ENCODE measurements at places on chromosomes 6 and 20.

DNA sequence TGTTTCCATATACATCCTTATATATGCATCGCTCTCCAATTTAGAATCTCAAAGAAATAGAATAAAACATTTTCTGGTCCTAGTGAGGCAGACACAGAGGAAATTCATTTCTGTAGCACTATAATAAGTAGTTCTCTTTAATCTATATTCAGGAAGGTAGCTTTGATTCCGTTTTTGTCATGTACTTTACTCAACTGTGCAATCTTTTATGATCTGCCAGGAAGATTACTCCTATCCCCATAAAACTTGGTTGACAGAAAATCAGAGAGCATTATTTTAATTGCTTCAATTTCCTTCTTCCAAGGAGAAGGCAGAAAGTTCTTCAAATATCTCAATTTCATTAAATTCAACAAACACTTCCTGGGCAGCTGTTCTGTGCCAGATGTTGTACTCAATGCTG is 10.6 kb upstream of the CLIC5 start:
- DNase-seq: no peak

DNA sequence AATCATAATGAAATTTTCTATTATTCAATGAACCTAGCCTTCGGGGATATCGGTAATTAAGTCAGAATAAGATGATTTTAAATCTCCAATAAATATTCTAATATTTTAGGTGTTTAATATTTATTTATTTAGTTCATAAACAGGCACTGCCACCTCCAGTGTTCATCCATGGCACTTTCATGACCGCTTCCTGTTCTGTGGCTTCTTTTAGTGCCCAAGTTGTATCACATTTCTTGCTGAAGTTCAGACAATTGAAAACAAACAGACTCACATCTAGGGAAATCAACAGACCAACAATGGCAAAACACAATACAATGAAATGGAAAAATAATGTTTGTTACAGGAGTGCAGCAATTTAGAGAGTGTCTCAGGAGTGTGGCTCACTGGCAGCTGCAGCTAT is 26.0 kb downstream of the HDDC2 start:
- DNase-seq: no peak

- DNase-seq: peak; percentile 88
Observed at GRCh38 chr20:11676630-11677287, 240.9 kb upstream of the BTBD3 start.

DNA sequence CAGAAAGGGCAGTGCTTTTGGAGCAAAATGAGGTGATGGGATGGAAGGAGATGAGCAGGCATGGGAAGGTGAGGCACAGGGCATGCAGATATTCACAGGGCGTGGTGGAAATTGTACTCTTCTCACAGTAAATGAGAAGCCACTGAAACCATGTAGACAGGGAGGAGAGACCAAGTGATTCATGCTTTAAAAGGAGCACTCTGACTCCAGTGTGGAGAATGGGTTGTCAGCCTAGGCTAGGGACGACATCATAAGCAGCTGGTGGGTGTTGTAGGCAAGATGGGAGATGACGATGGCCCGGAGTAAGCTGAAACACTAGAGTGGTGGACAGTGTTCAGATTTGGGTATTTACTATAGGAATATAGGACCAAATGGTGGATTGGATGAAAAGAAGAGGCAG is 18.4 kb downstream of the PDE7B start:
- DNase-seq: no peak

GRCh38 chr20:57323034-57323433 is 6.6 kb upstream of the SPO11 start:
- DNase-seq: peak; percentile 96

DNA sequence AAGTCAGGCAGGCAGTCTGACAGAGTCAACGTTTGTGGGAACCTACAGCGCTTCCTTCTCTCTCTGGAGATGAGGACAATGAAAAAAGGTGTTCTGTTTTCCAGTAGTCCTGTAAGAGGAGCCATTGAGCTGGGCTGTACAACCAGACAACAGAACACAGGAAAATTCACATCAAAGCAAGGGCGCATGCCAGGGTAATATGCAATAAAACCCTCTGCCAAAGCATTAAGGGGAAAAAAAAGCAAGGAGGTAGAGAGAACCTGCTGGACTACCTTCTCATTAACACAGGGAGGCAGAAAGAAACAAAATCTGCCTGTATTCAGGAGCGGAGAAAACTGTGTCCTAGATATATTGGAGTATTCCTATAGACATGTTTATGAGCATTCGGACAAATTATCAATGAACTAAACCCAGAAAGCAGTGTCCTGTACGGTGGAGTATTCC is 1.3 kb downstream of the RNF24 start:
- peak; percentile 64 for DNase-seq

- DNase-seq: no peak
Observed at GRCh38 chr20:8036771-8037170, 17.2 kb upstream of the TMX4 start.

DNA sequence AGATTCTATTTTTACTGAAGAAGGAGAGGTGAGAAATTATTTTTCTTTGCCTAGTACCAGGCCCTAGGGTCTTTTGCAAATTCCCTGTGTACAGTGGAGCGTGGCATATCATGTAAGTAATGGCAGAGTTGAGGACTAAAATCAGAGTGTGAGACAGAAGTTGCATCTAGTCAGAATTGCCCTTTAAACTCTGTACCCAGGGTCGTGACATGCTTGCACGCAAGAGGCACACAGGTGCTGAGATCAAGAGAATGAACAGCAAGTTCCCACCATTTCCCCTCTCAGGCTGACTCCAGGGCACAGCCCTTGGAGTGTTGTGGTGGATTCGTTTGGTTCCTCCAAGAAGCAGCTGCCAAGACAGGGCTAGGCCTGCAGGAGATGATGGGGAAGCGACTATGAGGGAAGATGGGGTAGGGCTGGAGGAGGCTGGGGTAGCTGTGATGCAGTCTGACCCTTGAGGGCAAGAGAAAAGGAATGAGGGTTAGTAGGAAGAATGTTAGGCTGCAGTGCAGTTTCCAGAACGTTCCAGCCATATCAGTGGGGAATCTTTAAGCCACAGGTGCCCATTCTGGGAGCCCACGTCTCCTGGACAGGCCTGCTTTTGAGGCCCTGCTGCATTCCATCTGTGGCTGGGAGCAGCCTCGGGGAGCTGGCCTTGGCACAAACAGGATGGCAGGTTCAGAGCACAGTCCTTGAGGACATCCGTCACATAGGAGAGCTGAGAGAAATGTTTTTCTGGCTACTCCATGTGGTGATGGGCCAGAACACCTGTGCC is 6.9 kb downstream of the NELFCD start:
- peak; percentile 12 for DNase-seq

GRCh38 chr6:33248643-33248931 is 23.1 kb downstream of the VPS52 start:
- no peak for DNase-seq

- no peak for DNase-seq
Observed at GRCh38 chr6:147974376-147974775, 368.3 kb upstream of the SASH1 start.

- DNase-seq: peak; percentile 51
Observed at GRCh38 chr6:46541556-46541955, 50.3 kb upstream of the RCAN2 start.

DNA sequence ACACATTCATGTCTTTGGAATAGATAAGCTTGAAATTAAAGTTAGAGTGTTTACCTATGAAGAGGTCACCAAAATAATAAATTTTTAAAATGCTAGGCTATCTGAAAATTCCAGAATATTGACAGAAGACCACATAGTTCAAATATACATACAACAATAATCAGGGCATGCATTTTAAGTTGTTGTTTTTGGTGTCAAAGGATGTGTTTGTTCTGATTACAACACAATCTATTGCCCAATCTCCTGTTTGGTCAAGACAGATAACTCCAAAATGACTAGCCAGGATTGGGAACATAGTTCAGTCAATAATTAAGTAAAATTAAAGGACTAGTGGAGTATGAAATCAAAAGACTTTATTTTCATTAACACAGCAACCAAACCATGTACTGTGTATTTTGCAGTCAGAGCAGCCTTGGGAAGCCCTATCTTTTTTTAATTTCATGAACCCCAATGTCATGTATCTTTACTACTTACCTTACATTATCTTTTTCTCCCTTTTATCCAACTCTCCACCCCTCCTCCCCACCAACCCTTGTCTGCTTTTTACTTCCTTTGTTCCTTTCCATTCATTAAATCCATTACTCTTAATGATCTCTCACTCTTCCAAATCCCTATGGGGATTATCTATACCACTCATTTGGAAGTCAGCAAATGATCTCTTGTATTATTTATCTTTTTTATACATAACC is 111.2 kb downstream of the CDK19 start:
- DNase-seq: no peak

DNA sequence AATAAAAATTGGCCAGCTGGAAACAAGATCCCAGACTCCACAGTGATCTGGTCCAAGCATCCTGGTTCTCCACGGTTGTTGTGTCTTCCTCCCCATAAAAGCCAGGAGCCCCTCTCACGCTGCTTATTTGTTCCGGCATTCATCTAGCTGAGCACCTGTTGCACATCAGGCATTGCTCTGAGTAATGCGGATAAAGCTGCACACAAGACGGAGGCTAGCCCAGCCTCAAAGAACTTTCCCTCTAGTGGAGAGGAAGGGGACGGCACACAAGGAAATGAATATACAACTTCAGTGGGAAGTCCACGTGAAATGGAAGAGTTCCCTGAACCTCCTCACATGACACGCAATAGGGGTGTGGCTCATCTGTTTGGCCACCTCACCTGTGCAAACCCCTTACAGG is 30.3 kb upstream of the NXT1 start:
- DNase-seq: no peak

- DNase-seq: no peak
Observed at GRCh38 chr6:148629592-148630465, 117.0 kb upstream of the UST start.

DNA sequence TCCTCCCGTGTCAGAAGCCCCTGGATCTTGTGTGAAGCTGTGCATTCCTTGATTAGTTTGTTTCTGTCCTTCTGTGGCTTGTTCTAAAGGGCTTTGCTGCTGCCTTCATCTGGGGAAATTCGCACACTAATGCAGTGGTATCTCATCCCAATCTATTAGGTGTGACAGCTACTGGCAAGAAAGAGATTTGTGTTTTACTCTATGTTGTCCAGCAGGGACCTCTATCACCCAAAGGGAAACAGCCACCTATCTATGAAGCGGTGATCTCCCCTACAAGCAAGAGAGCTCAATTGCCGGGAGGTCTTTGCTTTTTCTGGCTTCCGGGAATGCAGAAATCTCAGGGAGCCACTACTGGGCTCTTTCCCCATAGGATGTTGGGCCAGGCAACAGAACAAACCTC is 151.8 kb downstream of the NRN1 start:
- peak; percentile 39 for DNase-seq

DNA sequence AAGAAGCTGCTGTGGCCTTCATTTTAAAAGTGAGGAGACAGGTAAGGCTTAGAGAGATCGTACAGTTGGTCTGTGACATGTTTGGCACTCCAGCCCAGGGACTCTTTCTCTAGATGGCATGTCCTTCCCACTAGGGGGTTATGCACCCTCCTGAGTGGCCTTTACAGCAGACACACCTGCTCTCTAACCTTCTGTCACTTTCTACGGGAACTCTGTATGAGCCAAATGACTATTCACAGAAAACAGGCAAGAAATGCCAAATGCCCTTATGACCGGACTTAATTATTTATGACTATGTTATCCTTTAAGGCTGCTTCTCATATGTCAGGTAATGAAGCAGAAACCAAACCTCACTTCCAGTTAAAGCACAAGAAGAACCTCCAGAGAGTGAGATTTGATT is 91.2 kb downstream of the MAP3K5 start:
- DNase-seq: no peak

- no peak for DNase-seq
Observed at GRCh38 chr20:63402860-63403220, 41.7 kb upstream of the CHRNA4 start.

DNA sequence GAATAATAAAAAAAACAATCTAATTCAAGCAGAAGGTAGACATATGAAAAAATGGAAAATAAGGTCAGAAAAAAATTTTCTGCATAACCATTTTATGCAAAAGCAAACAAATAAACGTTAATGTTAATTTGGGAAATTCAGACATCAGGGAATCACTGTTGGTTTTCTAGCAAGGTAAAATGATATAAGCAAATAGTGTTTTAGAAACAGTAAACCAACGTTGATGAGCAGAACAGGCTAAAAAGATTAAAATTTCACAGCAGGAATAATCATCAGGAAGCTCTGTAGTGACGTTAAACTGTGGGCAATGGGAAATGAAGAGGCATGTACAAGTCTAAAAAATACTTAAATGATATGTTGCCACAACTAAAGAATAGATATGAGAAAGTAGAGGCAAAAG is 54.5 kb upstream of the HMGCLL1 start:
- no peak for DNase-seq

- DNase-seq: peak; percentile 61
Observed at GRCh38 chr6:49988900-49989299, 19.5 kb upstream of the DEFB113 start.

DNA sequence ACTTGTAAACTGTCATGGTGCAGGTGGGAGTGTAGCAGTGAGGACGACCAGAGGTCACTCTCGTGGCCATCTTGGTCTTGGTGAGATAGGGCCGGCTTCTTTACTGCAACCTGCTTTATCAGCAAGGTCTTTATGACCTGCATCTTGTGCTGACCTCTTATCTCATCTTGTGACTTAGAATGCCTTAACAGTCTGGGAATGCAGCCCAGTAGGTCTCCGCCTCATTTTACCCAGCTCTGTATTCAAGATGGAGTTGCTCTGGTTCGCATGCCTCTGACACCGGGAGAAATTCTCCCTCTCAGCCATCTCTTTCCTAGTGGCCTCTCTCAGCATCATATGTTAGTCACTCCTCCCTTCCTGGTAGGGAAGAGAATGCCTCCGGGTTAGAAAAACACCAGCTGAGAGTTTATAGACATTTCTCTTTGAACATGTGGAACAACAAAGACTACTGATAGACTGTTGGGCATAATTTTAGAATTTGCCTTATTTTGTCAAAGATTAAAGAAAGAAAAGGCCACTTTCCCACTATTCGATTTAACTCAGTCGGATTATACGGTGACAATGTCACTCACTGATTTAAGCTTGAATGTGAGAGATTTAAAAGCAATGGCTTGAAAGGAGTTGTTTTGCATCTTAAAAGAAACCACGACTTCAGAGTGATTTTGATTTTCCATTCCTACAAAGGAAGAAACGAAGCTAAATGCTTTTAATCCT is 67.9 kb upstream of the SNX9 start:
- DNase-seq: peak; percentile 51

- peak; percentile 38 for DNase-seq
Observed at GRCh38 chr20:10524643-10525042, 89.5 kb downstream of the SLX4IP start.

- DNase-seq: peak; percentile 5
Observed at GRCh38 chr6:20350215-20350614, 51.5 kb upstream of the E2F3 start.

DNA sequence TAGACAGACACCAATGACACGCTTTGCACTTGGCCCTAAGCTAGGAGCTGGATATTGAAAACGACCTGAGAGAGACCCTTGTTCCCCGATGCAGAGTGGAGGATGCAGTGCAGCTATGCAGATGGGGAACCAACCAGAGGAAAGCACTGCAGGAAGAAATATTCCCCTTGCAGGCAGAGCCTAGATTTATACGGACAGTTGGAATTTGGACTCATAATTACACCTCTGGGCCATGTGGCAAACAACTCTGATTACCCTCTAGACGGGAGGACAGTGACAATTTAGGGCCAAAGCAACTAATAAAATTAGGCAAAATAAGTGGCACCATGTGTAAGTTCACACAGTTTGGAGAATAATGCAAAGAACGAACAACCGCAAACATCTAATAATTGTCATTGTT is 12.3 kb downstream of the PMEPA1 start:
- no peak for DNase-seq
